ENCODE measurements at places on chromosomes 6 and 20.
A peak's percentile ranks its signal among the peaks of the same experiment; 100 is the strongest.

GRCh38 chr6:79431537-79431933 is 105.7 kb downstream of the LCA5 start:
- no peak for DNase-seq

- no peak for DNase-seq
Observed at GRCh38 chr6:91781946-91782345, 1195.1 kb upstream of the MAP3K7 start.

GRCh38 chr20:40654876-40655275 is 34.2 kb downstream of the MAFB start:
- DNase-seq: no peak

- DNase-seq: no peak
Observed at GRCh38 chr6:18446771-18447170, 59.6 kb downstream of the RNF144B start.

DNA sequence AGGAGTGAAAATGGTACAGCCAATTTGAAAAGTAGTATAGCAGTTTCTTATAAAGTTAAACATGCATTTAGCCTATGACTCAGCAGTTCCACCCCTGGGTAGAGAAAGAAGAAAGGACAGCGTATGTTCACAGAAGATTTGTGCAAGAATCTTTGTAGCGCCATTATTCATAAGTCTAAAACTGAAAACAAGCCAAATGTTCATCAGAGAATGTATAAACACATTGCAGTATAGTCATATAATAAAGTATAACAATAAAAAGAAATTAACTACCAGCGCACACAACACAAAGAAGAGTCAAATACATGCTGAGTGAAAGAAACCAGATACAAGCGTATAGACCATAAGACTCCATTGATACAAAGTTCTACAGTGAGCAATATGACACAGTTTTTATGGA is 294.0 kb downstream of the SAMD5 start:
- DNase-seq: no peak

DNA sequence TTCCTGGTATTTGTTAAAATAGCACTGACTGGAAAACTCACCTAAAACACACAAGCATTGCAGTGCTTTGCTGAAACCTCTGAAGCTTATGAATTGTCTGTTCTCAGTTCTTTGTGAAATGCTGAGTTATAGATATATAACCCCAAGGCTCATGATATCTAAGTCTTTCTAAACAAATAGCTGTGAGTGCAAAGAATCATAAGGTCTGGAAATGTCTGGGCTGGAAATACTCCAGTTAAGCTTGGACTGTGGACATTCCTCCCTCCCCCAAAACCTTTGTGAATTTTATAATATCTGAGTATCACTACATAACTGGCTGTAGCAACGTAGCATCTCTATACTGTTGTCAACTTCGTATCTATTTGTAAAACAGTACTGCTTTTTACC is 69.1 kb downstream of the CBLN4 start:
- no peak for DNase-seq

DNA sequence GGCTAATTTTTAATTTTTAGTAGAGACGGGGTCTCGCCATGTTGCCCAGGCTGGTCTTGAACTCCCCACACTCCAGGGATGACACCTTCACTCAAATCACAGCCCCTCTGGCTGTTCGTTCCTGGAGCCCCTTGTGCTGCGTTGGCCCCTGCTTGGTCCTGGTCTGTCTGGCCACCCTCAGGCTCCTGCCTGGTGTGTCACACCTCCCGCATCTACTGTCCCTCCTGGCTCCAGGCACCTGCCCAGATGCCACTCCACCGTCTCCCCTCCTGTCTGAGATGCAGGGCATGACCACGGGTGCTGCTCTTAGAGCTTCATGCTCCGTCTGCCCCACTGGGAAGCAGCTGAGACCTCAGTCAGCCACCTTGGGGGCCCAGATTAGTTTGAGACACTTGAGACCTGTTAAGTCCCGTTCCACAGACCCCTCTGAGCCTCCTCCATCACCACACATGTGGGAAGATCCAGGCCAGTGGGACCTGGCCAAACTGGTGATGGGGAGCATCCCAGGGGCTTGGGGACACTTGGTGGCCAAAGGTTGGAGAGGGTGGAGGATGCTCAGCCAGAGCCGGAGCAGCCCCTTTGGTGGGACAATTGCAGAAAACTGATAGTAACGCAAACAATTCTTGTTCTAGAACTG is 21.9 kb upstream of the NPBWR2 start:
- DNase-seq: no peak

GRCh38 chr6:21639316-21639715 is 45.8 kb downstream of the SOX4 start:
- no peak for DNase-seq

DNA sequence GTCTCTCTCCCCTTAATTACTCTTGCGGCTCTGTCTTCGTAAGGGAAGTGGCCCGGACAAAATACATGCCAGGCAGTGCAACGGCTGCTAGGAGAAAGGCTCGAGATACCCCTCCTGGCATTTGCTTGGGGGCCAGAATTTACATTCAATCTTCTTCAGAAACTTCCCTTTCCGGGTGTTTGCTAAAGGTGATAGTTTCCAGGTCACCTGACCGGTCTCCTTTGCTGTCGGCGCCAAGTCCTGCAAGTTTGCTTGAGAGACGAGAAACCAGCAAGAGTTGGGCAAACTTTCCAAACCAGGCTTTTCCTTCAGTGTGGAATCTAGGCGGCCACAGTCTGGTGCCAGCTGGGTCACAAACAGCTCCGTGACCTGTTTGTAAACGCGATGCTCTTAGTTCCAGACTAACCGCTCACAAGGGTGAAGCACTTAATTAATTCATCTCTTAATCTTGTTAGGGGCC is 563 bp upstream of the SRSF3 start:
- DNase-seq: peak; percentile 40

DNA sequence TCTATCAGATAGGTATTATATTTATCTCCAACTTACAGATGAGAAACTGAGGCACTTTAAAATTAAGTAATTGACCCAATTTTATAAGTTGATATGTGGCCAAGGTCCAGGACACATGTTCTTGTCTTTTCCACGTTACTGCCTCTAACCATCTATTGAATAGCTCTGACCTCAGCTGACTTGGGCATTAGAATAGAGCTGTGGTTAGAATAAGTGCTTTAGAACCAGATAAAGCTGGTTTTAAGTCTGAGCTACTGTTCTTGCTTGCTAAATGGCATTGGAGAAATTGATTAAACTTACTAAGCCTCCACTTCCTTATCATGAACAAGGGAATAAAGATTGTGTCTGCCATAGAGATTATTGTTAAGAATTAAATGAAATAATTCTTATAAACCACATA is 147.8 kb upstream of the DTNBP1 start:
- no peak for DNase-seq

- no peak for DNase-seq
Observed at GRCh38 chr20:31815408-31816188, 3.6 kb upstream of the MYLK2 start.

DNA sequence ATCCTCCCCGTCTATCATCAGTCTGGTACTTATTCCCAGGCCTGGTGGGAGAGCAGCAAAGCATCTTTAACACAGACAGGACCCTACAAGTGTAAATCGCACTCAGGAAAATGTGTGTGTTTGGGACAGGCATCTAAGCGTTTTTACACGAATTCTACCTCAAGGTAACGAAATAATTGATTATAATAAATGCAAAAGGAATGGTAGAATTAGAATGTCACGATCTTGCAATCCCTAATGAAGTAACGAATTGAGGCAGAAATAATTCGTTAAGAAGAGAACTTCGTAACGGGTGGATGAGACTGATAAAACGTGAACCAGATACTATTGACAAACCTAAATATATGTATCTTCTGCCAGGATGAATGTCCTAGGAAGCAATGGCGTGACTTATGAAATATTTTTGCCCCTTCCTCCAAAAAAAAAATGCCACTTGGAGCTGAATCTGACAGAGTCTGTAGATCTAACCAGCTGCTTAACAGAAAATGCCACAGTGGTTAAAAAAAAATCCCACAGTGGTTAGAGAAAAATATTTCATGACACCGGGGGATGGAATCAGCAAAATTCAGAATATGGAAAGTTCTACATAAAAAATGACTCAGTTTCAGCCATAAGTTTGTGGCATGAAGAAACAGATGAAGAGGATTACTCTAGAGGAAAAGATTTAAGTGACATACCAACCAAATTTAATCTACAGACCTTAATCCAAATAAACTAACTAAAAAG is 68.7 kb downstream of the F13A1 start:
- DNase-seq: no peak

DNA sequence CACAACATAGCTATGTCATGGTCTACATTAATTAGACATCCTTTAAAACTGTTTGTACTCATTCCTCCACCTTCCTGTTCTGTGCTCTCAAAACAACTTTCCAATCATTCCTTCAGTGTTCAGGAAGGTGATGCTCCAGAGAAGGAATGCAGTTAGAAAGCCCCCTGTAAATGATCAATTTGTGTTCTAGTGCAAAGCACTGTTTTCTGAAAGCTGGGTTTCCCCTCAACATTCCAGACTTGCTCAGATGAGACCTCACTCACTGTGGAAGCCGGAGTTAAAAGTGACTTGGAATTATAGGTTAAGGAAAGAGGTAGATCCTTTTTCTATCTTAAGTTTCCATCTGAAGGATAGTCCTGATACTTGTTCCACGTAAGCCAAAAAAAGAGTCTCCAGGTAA is 95.9 kb downstream of the BMP2 start:
- DNase-seq: no peak

DNA sequence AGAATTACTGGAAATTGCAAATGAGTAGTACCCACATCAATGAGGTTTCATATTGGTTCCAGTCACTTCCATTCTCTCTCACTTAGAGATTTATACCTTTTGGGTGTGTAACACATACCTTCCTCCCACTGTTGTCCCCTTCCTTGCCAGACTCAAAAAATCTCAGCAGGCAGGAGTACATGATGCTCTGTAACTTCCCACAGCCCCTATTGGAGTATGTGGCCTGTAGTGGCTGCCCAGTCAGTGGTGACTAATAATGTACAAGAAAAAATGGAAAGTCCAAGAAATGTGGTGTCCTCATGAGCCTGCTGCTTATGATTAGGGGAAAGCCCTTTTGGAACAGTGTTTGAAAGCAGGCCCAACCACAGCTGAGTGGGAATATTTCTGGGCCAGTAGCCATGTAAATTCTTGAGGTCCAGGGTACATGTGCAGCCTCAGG is 312.0 kb downstream of the ZFAND3 start:
- no peak for DNase-seq

DNA sequence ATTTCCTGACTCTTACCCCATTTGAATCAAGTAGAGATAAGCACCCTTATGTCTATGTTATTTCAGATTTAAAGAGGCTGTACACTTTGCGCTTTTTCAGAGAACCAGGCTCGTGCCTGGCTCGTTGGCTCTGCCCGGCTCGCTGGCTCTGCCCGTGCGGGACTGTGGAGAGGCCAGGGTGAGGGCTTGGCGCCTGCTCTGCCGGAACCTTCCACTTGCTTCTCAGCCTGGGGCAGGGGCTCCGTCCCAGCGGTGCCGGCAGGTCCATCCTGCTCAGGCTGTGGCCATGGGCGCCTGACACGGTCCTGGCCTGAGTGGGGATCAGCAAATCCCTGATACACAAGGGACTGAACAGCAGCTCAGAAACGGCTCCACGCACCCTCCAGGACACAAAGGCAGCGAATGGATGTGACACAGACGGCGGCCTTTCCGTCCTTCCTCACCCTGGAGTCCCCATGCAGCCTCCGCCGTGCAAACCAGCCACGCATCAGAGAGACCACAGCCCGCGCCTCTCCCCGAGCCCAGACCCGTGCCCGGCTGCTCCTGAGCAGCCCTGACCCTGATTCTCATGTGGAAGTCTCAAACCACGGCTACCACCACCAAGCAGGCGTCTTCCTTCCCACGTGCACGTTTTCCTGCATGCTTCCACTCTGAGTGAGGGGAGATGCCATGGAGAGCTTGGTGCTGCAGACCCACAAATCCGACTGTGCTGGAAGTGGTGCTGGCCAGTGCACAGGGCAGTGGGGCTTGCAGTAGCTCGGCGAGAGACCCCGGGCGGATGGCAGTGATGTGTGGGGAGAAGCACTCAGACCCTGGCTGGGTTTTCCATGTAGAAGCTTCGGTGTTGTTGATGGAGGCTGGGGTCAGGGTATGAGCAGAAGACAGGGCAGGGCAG is 233.9 kb downstream of the ERMARD start:
- DNase-seq: no peak

DNA sequence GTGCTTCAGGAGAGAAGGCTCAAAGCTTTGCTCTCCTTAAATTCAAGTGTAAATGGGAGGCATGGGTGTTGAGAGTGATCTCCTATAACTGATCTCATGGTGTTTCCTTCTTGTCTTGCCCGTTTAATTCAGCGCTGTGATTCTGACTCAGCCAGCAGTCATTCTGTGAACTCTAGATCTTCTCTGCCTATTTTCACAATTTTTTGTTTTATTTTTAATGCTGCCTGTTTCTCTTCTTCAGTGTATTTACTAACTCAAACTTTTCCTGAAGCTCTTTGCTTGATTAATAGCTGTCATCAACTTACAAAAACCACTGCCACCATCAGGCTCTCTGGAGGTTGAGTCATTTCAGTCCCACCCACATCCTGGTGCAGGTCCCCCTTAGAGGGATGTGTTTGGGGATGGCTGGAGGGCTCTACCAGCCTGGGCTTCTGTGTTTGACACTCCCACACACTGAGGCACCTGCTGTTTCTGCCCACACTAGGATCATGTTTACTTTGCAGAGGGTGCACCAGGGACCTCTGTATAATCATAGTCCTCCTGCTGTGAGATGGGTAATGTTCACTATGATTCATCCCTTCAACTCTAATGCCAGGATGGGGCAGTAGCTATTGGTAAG is 94.0 kb downstream of the SHLD1 start:
- DNase-seq: peak; percentile 66

DNA sequence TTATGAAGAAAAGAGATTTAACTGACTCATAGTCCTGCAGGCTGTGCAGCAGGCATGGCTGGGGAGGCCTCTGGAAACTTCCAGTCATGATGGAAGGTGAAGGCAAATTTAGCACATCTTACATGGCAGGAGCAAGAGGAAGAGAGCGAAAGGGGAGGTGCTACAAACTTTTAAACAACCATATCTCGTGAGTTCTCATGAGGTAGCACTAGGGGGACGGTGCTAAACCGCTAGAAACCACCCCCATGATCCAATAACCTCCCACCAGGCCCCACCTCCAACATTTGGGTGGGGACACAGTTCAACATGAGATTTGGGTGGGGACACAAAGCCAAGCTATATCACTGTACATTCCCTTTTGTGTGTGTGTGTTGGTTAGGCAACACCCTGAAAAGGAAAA is 209.9 kb downstream of the TMEM242 start:
- DNase-seq: no peak

GRCh38 chr20:10864076-10864672 is 190.4 kb upstream of the JAG1 start:
- no peak for DNase-seq

- no peak for DNase-seq
Observed at GRCh38 chr6:109477184-109477583, 5.8 kb downstream of the ZBTB24 start.

GRCh38 chr6:44166591-44167184 is 8.1 kb downstream of the CAPN11 start:
- DNase-seq: no peak

Measured in stimulated activated CD4-positive, alpha-beta T cell treated with anti-CD3 and anti-CD28 coated beads, Interleukin-4, amount 100 ng/mL, for 4 hours (primary cell).